ENCODE measurements at places on chromosomes 1 and 21. TPM values are rescaled to one million over a fixed set of nuclear protein-coding genes. Genes with fewer than 3 reads are reported as not detected.

Gene FCRL1
- total RNA-seq: not detected

Gene AHCYL1
- total RNA-seq: 51.4 TPM

Gene NTNG1
- not detected for total RNA-seq

Gene SPRR1A
- not detected for total RNA-seq

Gene MAGI3
- 4.0 TPM for total RNA-seq

Gene HSD17B7
- 11.6 TPM for total RNA-seq

Gene TTC39A
- 1.6 TPM for total RNA-seq

Gene RIMKLA
- 0.70 TPM for total RNA-seq

Gene CYP4B1
- total RNA-seq: not detected

Gene CD52
- total RNA-seq: not detected

Gene CENPL
- 10.2 TPM for total RNA-seq

Gene A3GALT2
- total RNA-seq: not detected

Gene GCSAML
- total RNA-seq: not detected

Gene ACKR1
- not detected for total RNA-seq

Gene CA6
- not detected for total RNA-seq

Gene MROH9
- not detected for total RNA-seq
